ENCODE measurements at places on chromosomes 11 and 22. TPM values are rescaled to one million over a fixed set of nuclear protein-coding genes. Genes with fewer than 3 reads are reported as not detected.

RAB39A gene
- 0.27 TPM for total RNA-seq

FOXRED2 gene
- 15.4 TPM for total RNA-seq

MPZL2 gene
- total RNA-seq: not detected

OR51B4 gene
- total RNA-seq: not detected

ROBO4 gene
- not detected for total RNA-seq

MN1 gene
- 2.9 TPM for total RNA-seq

PNPLA5 gene
- total RNA-seq: 0.07 TPM

PHLDA2 gene
- 98.6 TPM for total RNA-seq

NXPE1 gene
- total RNA-seq: not detected

SCGB1D2 gene
- total RNA-seq: not detected

FBXO3 gene
- total RNA-seq: 17.5 TPM

RIN1 gene
- 41.1 TPM for total RNA-seq

THYN1 gene
- 20.5 TPM for total RNA-seq

CALCA gene
- 0.09 TPM for total RNA-seq

ACP2 gene
- total RNA-seq: 22.3 TPM

GNAZ gene
- total RNA-seq: 2.4 TPM

SMIM35 gene
- total RNA-seq: not detected

TMEM191B gene
- total RNA-seq: 2.3 TPM

AMOTL1 gene
- total RNA-seq: 8.9 TPM

CENPM gene
- 33.9 TPM for total RNA-seq
